ENCODE measurements at places on chromosomes 12 and 14. TPM values are rescaled to one million over a fixed set of nuclear protein-coding genes. Genes with fewer than 3 reads are reported as not detected.
A peak's percentile ranks its signal among the peaks of the same experiment; 100 is the strongest.

- H3K4me3 ChIP-seq, result no peak overlapping the region
- no peak overlapping the region for H3K27ac ChIP-seq
- peak; percentile 12 for DNase-seq
- H3K36me3 ChIP-seq, result peaks cover 5% of the 10 kb centered on the region
- H3K27me3 ChIP-seq, result no peaks in the 10 kb centered on the region
Measured at GRCh38 chr14:103593577-103593976, 30.8 kb downstream of the COA8 start.

DNA sequence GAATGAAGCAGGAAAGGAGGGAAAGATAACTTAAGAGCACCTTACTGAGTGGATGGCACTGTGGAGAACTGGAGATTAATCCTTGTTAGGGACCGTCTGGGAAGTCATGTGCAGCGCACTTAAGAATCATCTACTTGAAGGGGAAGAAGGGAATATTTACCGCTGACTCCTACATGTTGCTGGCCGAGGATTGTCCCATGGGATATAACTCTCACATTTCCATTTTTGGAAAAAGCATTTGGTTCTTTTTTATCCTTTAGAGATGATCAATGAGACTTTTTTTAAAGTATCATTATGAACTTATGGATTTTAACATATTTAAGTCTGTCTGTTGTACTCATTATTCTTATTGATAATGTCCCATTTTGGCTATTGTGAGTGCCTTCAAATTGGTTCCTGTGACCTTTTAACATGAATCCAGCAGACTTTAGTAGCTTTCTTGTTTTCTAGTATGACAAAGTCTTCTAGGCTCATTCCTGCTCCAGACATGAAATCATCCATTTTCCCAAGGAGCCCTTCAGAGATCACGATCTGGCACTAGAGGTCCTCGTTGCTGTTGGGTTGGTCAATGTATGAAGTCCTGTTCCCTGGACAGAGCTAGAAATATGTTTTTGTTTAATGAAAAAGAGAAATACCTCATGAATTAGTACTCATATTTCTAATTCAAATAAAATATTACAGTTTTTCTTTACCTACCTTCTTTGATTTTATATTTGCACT, 20.2 kb upstream of the FAM234B start:
- H3K27me3 ChIP-seq, result peaks cover 4% of the 10 kb centered on the region
- no peaks in the 10 kb centered on the region for H3K36me3 ChIP-seq
- DNase-seq, result no peak

GRCh38 chr12:111029732-111030131, 109.4 kb upstream of the MYL2 start:
- peaks cover 1% of the 10 kb centered on the region for H3K4me1 ChIP-seq
- no peaks in the 10 kb centered on the region for H3K36me3 ChIP-seq
- no peak overlapping the region for H3K4me3 ChIP-seq
- no peak for DNase-seq

DNA sequence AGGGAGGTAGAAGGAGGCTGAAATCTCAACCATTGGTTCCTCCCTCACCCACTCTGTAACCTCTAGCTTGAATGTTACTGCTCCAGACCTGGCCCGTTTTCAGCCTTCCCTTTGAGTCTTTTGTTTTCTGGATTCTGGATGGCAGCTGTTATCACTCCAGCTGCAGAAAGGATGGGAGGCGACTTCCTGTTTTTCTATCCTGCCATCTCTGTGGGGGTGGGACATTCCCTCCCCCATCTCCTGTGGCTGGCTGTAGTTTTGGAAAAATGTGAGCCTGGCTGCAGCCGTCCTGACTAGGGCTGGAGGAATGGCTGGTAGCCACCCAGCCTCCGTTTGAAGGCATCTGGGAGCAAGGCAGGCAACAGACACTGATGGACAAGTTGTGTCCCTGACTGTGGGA, 2.9 kb upstream of the PPFIBP1 start:
- no peak overlapping the region for H3K27ac ChIP-seq
- no peak overlapping the region for H3K4me3 ChIP-seq
- peaks cover 27% of the 10 kb centered on the region for H3K27me3 ChIP-seq
- H3K36me3 ChIP-seq, result no peaks in the 10 kb centered on the region

The GALNT8 gene
- 0.38 TPM for total RNA-seq

The NDUFA12 gene
- total RNA-seq, result 123 TPM

GRCh38 chr12:105921872-105922669, 216.7 kb downstream of the NUAK1 start:
- H3K36me3 ChIP-seq, result no peaks in the 10 kb centered on the region
- peaks cover 4% of the 10 kb centered on the region for H3K27me3 ChIP-seq
- H3K27ac ChIP-seq, result no peak overlapping the region
- H3K4me1 ChIP-seq, result no peaks in the 10 kb centered on the region
- no peak for DNase-seq
- no peak overlapping the region for H3K4me3 ChIP-seq

DNA sequence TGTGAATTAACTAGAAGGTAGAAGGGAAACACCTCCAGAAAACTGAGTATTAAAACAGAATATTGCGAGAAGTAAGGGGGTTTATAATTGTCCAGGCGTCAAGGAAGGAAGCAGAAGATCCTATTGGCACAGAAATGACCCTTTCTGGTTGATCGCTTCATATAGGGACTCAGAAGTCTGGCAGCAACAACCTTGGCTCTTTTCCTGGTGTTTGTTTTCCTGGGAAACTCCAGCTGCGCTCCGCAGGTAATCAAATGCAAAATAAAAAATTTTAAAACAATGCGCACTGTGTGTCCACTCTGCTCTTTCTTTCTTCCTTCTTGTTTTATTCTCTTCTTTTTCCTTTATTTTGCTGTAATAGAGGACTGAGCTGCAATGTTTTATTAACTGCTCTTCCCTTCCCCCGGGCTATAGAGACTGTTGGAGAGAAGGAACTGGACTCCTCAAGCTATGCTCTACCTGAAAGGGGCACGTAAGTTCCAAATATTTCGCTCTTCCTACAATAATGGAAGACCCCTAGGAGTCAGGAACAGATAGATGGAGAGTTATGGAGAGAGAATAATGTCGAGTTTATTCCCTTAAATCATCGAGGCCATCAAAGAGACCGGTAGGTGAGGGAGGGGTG, 737 bp downstream of the SPX start:
- no peak overlapping the region for H3K27ac ChIP-seq
- peaks cover 6% of the 10 kb centered on the region for H3K4me1 ChIP-seq

DNA sequence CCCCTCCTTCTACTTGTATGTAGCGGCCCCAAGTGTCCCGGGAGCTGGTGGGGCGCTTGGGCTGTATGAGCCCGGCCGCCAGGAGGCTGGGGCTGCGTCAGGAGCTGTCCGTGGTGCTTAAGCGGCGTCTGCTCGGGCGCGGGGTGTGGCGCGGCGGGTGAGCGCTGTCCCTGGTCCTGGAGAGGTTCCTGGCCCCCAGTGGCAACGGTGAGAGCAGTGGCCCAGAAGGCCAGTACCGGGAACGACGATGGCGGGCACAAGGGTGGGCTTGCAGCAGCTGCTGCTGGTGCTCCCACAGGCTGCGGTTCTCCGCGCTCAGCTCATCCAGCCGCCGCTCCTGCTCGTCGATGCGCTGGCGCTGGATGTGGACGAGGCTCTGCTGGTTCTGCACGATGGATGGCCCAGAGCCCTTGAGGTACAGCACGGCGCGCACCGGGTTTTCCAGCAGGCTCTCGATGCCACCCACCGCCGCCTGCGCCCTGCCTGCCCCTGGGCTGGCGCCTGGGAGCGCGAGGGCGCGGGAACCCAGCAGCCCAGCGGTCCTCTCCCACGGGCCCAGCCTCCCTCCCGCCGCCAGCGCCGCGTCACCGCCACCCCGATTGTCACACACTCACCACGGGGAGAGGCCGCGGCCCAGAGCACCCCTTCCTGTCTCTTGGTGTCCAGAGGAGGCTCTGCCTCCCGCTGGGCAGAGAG, 41.9 kb upstream of the FKBP4 start:
- no peak overlapping the region for H3K27ac ChIP-seq
- no peak overlapping the region for H3K4me3 ChIP-seq
- no peaks in the 10 kb centered on the region for H3K4me1 ChIP-seq
- H3K27me3 ChIP-seq, result peaks cover 8% of the 10 kb centered on the region
- H3K36me3 ChIP-seq, result no peaks in the 10 kb centered on the region

GRCh38 chr14:24388474-24389179, 10.2 kb upstream of the NYNRIN start:
- peaks cover 14% of the 10 kb centered on the region for H3K27me3 ChIP-seq
- H3K4me3 ChIP-seq, result no peak overlapping the region
- no peak overlapping the region for H3K27ac ChIP-seq
- no peaks in the 10 kb centered on the region for H3K4me1 ChIP-seq
- DNase-seq, result no peak
